Stimulated activated CD8-positive, alpha-beta memory T cell treated with anti-CD3 and anti-CD28 coated beads, Interleukin-15, amount 100 ng/mL, for 48 hours (primary cell): ENCODE measurements at places on chromosomes 1 and 21.
A peak's percentile ranks its signal among the peaks of the same experiment; 100 is the strongest.

GRCh38 chr1:7560601-7561181 lies 210.4 kb upstream of the VAMP3 start:
- no peak for DNase-seq

DNA sequence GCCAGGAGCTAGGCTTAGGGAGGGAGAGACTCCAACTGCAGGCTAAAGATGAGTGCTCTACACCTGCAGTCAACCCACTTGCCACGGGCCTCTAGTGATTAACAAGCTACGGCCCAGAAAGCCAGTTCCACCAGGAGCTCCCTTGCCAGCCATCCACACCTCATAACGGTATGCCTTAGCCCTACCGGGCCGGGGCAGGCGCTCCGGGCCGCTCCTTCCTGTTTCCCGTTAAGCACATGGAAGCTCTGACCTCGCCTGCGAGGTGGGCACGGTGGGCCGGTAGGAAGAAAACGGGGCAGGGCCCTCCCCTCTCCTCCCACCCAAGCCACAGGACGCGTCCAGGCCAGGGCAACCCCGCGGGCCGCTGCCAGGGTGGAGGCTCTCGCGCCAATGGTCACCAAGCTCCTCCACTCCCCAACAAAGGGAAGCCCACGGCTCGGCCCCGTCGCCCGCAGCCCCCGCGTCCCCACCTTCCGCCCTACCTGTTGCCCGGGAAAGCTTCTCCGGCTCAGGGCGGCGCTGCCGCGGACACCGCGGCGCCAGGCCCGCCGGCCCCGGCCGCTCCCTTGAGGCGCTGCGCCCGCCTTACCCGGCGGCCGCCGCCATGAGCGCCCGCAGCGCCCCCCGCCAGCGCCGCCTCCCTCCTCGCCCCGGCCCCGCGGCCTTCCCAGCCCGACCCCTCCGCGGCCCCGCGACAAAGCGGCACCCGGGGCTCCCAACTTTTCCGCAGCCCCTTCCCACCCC lies 627 bp downstream of the CERS2 start:
- DNase-seq: peak; percentile 25

DNA sequence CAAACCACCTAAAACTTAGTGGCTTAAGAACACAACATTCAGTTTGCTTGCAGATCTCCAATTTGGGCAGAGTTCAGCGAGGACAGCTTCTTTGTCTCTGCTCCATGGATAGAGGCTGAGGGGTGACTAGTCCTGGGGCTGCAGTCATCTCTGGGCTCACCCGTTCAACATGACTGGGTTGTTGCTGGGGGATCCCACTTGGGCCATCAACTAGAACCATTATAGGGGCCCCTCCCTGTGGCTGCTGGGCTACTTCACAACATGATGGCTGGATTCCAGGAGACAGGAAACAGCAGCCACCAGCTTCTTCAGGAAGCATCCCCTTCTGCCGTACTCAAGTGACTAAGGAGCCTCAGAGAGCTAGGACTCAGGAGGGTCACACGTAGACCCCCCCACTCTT lies 140.9 kb downstream of the RHOU start:
- DNase-seq: no peak

DNA sequence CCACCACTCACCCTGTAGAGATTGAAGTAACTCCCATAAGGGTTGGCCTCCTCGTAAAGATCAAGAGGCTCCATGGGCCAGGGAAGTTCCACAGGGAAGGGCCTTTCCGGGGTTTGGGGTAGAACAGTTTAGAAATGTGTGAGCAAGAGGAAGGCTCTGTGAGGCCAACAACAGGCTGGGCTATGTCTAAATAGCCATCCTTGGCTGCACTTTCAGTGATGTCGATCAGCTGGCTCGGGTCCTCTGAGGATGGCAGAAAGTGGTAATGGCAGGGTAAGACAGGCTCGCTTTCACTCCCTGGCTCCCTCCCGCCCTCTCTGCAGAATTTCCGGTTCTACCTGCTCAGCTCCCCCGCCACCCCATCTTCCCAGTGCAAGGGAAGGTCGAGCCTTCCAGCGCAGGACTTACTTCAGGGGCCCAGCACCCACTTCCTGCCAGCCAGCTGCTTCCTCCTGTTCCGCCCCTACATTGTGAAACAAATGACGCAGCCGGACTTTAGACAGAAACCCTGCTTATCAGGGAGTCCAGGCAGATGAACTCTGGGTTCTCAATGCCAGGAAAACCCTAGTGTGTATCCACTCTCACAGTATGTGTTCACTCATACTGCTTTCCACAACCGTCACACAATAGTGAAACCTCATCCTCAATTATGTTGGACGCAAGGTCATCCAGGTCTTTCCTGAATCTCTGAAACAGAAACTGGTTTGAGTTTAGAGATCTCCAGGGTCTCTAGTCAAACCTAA lies 7.3 kb downstream of the F11R start:
- DNase-seq: peak; percentile 68

DNA sequence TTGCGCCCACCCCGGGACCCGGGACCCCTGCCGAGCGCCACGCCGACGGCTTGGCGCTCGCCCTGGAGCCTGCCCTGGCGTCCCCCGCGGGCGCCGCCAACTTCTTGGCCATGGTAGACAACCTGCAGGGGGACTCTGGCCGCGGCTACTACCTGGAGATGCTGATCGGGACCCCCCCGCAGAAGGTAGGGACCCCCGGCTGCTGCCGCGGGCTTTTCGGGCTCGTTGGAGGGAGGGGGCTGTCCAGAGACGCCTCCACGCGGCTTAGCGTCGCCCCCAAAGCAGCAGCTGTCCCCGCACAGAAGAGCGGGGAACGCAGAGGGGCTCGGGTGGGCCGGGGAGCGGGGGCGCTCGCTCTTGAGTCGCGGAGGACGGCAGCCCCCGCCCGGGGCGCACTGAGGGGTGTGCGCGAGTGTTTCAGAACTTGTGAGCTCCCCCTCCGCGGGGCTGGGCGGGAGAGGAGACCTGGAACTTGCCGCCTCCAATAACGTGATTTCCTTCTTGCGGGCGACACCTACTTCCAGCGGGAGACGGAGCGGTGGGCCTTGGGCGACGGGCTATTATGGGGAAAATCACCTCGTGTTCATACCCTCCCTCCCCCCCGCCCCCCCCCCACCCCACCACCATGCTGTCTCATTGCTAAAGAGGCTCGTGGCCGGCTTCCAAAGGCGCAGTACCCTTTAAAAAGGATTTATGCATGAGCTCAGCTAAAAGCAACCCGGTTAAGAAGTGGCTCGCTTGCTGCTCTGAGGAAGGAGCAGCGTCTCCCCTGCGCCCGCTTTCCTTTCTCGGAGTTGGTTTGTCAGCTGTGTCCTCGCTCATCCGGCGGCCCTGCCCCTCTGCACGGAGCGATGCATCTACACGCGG lies 664 bp downstream of the BACE2 start:
- DNase-seq: no peak
